ENCODE measurements at places on chromosomes 3 and 15.

GRCh38 chr3:70250492-70250891, 61.9 kb downstream of the MDFIC2 start:
- no peak for DNase-seq

DNA sequence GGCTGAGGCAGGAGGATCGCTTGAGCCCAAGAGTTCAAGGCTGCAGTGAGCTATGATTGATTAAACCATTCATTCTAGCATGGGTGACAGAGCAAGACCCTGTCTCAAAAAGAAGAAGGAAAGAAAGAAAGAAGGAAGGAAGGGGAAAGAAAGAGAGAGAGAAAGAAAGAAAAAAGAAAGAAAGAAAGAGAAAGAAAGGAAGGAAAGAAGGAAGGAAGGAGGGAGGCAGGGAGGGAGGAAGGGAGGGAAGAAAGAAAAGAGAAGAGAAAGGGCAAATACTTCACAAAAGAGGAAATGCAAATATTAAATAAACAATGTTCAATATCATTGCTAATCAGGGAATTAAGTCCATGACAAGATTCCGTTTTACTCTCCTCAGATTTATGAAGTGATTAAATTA, 4.0 kb upstream of the KIF7 start:
- DNase-seq = no peak

DNA sequence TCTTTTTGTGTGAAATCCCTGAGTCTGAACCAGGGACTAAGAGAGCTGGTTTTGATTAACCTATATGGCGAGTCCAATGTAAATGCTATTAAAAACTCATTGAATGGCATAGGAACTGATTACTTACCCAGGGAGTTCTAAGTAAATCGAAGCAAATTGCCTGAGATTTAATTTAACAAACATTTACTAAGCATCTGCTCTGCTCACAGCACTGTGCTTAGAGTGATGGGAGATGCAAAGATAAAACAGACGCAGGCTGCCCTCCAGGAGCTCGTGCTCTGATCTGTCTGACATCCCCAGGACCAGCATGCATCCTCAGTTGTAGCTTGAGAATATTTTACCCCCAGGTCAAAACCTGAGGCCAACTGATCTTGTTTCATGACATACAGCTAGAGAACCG, 247.9 kb downstream of the NR2F2 start:
- DNase-seq = no peak

DNA sequence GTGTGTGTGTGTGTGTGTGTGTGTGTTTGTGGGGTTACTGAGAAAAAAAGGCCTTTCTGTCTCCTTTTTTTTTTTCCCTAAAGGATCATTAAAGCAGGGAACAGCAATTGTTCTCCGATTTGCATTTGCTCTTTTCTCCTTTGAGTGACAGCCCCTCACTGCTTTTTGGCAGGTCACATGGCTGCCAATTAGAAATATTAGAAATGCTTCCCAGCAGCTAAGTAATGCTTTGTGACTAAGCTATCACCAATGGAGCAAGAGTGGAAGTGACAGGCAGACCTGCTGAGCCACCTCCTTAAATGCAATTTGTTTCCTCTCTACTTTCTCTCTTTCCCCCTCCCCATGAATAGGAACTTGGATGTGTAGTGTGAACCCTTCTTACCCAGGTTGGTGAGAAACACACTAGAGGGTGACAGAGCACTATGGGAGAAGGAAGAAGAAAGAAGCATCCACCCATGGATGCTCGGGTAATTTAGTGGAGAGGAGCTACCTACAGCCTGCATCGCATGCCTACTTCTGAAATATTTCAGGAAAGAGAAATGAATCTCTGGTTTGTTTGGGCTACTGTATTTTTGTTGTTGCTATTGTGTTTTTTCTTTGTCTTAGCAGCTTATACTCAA, 165.2 kb upstream of the PDZRN3 start:
- DNase-seq = no peak

DNA sequence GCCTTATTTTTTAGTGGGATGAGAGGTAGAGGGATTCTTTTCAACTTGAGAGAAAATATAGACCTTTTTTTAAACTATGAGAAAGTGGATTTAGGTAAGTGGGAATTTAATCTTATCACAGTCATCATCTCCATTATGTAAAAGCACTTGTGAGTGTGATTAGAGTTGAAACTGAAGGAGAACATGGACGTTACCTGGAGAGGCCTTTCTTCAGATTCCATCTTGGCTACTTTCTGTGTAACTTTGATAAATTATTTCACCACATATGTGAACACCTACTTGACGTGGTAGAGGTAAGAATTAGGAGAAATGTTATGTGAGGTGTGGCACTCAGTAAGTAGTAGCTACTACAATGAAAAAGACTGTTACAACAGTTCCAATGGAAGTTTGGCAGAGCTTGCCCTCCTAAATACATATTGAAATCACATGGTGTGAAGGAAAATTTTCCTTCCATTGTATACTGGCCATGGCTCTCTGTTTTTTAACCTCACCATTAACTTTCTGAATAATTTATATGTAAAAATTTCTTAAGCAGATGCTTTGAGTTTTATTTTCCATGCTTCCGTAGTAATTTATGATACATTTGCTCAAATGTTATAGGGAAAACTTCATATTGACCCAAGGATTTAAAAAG, 193.3 kb downstream of the FNDC3B start:
- no peak for DNase-seq

GRCh38 chr3:127925384-127925783, 10.4 kb downstream of the KBTBD12 start:
- no peak for DNase-seq

DNA sequence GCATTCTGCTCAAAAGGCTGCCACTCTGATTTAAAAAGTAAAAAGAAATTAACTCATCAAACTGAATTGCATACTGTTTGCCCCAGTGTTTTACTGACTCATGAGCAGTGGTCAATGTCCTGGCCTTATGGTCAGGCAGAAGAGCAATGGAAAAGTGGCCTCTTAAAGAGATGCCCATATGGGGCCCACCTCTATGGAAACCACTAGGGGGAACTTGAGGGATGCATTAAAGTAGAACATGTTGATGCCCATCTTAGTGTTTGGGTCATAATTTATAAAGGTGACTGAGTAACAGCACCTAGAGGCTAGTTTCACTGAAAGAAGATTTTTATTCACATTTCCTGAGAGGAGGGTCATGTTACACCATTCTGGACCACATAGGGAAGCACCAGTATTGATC, 66.5 kb upstream of the RNU6-1 start:
- peak; percentile 25 for DNase-seq

- peak; percentile 52 for DNase-seq
Observed at GRCh38 chr3:69161587-69162307, 39.4 kb upstream of the LMOD3 start.

DNA sequence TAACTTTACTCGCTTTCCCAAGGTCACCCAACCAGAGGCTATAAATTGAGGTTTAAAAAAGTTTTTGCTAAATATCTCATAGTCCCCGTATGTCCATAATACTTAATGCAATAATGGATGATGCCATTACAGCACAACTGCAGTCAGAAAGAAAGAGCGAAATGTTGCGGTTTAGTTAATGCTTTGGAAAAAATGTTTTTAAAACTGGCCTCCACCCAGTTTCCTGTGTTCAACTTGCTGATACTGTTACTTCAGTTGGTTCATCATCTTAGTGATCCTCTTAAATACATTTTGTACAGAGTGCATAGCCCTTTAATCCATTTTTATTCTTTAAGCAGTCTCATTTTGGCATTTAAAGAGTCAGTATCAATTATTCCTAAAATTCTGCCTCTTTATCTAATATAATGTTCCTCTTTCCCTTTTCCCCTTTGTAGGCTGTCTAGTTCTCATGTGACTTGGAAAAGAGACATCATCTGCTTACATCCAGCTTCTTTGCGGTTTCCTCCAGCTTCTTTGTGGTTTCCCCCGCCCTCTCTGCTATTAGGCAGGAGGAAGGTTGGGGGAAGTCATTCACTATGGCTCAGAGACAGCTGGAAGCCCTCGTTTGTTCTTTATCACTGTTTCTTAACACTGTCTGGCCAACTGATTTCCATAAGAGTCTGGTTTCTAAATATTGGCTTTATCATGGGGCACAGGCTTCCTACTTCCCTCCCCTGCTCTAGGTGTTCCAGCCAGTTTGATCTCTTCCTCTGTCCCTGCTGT, 154.3 kb downstream of the GOLIM4 start:
- DNase-seq = peak; percentile 47

- DNase-seq = no peak
Observed at GRCh38 chr3:122456074-122456473, 40.2 kb upstream of the WDR5B start.

DNA sequence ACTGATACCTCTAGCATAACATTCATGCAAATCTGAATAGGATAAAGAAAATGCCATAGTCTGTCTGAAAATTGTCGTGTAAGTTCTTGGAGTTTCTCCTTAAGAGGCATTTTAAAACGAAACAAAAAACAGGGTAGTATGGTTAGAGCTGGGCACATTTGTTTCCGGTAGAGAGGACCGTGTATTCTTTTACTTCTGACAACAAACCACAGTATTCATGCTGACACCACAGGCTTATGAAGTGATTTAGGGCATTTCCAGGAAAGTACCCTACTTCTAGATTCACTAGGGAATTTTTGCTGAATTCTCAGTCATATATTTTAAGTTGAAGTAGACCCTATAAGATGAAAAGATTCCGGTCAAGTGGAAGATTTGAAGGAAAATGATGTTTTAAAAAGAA, 541.3 kb downstream of the UNC13C start:
- DNase-seq = no peak

- DNase-seq = no peak
Observed at GRCh38 chr3:183478501-183478900, 50.1 kb upstream of the MCF2L2 start.

- no peak for DNase-seq
Observed at GRCh38 chr15:67968966-67969365, 85.1 kb upstream of the PIAS1 start.

GRCh38 chr15:46280762-46281542, 646.1 kb downstream of the SQOR start:
- peak; percentile 56 for DNase-seq

GRCh38 chr15:40764629-40765103, 798 bp downstream of the GCHFR start:
- no peak for DNase-seq

DNA sequence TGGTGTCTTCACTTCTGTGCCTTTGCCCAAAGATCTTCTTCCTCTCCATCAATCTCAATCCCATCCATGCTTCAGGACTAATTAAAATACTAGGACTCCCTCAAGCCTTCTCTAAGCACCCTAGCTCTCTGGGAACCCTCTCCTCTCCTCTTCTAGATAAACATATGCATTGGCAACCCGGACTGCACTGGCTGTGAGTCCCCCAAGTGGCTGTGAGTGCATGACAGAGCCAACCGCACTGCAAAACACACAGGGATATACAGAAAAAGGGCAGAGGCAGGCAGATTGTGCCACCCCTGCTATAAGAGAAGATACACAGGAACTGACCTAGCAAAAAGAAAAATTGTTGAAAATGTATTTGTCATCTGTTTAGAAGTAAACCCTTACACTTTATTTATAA, 457.1 kb downstream of the MFSD1 start:
- DNase-seq = no peak

DNA sequence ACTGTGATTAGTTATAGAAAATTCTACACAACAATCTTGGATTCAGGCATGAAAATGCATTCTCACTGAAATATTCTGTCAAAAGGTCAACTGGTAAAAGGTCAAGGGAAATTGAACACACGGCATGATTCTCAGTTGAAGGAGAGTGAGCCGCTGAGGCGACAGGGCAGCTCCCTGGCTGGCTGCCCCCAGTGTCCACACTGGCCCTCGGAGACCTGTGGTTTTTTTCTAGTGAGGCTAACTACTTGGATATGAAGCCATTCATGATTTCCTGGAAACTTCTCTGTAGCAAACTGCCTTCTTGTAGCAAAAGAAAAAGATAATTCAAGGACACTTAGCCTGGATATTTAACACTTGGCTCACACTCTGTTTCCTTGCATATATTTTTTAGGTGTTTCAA, 37.2 kb downstream of the AADACL2 start:
- DNase-seq = peak; percentile 21

DNA sequence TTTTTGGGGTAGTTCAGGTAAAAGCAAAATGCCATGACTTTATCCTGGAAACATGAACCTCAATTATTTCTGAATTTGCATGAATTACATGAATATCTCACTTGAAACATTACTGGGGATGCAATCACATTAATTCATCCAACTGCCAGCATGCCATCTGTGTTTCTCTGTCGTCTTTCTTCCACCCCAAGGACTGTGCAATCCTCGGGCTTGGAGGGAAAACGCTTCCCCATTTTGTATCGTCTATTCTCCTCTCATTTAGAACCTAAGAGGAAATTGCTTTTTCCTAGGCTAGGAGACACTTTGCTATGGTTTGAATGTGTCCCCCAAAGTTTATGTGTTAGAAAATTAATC, 109.4 kb downstream of the SQOR start:
- DNase-seq = no peak

DNA sequence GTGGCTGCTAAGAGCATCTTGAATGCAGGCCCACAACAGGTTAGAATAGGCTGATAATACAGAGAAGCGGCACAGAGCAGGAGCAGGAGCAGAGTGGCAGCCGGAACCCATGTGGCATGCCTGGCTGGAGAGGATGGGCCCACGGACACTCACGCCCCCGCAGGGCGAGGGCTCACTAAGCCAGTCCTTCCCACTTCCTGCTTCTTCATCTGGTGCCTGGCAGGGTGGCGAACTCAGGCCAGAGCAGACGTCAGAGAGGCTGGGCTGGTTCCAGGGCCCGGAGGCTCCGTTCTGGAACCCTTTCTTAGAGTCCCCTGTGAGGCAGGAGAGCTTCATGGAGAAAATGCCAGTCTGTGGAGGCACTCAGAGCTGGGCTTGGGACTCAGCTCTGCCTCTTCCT, 195.1 kb downstream of the NTRK3 start:
- no peak for DNase-seq

DNA sequence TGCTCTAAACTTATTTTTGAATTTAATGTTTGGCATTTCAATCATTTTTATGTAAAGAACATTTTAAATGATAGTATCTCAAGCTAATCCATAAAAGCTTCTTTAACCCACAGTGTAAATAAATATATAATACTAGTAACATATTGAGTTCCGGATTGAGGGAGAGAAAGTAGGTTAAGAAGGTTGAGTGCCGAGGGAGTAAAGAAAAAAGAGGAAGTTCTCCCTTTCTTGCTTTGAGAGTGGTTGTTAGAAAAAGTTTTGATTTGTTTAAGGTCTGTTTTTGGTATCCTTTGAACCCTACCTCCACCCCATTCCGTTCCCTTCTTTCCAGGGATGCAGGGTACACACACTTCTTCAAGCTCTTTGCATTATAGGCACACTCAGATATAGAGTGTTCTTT, 130.8 kb downstream of the VPS8 start:
- no peak for DNase-seq

- DNase-seq = no peak
Observed at GRCh38 chr3:197167549-197167948, 130.9 kb downstream of the DLG1 start.

GRCh38 chr3:15330031-15330596, 2.3 kb downstream of the SH3BP5 start:
- DNase-seq = no peak

GRCh38 chr15:39618063-39618823, 37.4 kb downstream of the THBS1 start:
- DNase-seq = peak; percentile 56

DNA sequence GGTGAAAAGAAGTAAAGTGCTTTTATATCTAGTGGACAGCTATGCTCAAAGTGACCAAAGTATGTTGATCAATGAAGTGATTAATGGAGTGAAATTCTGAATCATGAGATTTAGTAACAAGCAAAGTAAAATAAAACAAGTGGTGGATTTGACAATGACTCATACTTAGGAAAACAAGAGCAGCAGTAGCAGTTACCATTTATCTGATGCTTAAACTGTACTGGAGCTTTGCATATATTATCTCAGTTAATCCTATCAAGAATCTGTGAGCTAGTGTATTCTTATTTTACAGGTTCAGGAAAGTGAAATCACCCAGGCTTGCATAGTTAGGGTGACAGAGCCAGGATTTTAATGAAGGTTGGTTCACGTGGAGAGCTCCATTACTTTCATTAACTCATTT, 50.6 kb upstream of the SPATA16 start:
- DNase-seq = peak; percentile 3
